ENCODE measurements at places on chromosomes 3 and 15.

DNA sequence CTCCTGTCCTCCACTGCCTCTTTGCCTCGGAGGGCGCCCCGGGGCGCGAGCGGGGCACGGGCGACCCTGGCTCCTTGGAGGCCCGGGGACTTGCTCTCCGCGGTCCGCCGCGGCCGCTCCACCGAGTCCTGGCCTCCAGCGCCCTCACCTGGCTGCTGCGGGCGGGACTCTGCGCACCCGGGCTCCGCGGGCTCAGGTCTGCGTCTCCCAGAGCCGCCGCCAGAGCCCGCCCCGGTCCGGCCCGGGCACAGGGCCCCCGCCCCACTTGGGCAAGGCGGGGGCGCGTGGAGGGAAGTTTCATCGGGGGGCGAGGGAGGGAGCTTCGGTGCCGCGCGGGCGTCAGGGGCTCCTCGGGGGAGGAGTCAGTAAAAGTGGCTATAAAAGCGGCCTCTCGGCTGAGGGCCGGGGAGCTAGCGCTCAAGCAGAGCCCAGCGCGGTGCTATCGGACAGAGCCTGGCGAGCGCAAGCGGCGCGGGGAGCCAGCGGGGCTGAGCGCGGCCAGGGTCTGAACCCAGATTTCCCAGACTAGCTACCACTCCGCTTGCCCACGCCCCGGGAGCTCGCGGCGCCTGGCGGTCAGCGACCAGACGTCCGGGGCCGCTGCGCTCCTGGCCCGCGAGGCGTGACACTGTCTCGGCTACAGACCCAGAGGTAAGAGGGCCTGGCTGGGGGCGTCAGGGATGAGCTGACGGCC, at the start of gene CEMIP:
Gene CEMIP (plus strand): TSS at position 407 of the 694 bp plus-strand sequence. CDS start 94,510 bp downstream, outside the sequence.
- DNase-seq: no peak

DNA sequence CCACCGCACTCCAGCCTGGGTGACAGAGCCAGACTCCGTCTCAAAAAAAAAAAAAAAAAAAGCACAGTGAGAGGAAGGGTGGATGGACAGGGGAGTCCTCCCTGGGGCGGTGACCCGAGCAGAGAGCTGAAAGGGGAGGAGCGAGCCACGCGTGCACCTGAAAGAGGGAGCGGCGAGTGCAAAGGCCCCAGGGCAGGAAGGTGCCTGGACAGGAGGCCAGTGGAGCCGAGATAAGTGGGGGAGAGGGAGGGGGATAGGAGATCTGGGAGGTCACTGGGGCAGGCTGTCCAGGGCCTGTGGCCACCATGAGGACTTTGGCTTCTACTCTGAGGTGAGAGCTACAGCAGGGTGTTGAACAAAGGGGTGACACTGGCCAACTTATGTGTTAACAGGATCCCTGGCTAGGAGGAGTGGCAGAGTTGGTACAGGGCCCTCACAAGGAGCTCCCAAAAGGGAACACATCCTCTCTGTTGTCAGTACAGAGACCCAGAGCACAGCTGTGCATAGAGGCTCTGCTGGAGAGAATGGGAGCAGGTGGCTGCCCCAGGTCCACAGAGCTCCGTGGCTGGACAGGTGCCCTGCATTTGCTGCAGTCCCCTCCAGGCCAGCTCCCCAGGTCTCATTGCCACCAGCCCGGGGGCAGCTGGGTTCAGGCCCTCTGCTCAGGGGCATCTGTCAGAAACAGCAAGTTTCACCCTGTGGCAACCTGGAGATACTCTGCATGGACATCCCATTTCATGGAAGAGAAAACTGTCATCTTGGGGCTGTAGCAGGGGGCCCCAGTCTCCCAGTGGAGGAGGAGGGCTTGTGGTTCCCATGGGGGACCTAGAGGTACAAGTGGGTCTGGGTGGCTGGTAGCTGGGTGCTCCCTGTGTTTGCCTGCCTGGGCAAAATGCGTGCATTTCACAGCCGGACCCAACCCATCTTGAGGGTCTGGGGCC, 28.5 kb downstream of the FBLN2 start:
- no peak for DNase-seq

GRCh38 chr3:190165253-190165652, 44.6 kb upstream of the P3H2 start:
- DNase-seq: no peak

- no peak for DNase-seq
Observed at GRCh38 chr15:57079446-57079845, 161.0 kb downstream of the TCF12 start.

- no peak for DNase-seq
Observed at GRCh38 chr3:177929310-177929709, 606.9 kb upstream of the KCNMB2 start.

All from GM12864 (cell line).